ENCODE measurements at places on chromosomes 5 and 9.

- DNase-seq = no peak
These were observed 56.2 kb downstream of the CAMK4 start for GRCh38 chr5:111280282-111280951.

DNA sequence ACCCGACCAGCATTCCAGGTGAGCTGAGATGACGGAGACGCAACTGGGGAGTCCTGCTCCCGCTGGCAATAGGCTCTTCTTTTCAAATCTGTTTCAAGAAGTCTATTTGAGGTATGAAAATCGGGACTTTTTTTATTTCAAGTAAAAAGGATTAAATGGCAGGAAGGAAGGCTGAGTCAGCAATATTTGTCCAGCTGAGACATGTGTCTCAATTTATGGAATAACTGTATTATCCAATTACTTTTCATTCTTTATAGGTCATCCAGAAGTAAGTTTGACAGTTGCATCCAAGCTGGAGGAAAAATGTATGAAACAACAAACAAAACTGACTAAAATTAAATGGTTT lies 221.1 kb downstream of the NR2F1-AS1 start:
- DNase-seq = no peak

- no peak for DNase-seq
These were observed 224.7 kb upstream of the GRAMD2B start for GRCh38 chr5:126198531-126198930.

GRCh38 chr5:117652036-117652957 lies 1077.7 kb upstream of the SEMA6A start:
- DNase-seq = no peak

DNA sequence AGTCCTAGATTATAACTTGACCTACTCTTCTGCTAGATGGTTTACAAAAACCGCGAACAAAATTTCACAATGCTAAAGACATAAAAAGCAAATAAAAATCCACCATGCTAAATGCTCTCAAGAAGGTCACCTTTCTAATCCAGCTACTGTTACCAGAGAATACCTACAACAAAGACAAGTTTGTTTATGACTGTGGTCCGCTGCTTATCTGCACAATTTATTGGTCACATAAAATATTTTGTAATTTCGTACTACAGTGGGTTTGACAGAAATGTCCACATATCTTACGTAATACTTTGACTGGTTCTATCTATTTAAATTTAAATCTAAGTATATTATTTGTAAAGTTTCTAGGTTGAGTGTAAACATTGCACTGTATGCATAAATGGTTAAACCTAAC lies 257.6 kb upstream of the ZNF608 start:
- DNase-seq = no peak

GRCh38 chr5:180001742-180002141 lies 69.8 kb downstream of the RNF130 start:
- no peak for DNase-seq

DNA sequence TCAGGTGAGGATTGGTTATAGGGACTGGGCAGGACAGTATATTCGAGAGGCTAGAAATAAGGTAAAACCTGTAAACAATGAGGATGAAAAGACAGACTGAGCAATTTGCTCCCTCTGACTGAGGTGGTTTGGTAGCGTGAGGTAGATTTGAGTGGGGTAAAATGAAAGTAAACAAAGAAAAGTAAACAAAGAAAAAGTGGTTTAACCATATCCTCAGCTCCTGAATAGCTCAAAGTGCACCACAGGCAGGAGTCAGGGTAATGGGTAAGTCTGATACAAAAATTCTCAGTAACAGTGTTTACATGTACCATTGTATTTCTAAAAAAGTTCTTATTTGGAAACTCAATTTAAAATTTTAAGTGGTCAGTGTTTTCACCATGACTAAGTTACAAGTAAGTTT lies 203.1 kb upstream of the ARRDC3 start:
- DNase-seq = no peak

DNA sequence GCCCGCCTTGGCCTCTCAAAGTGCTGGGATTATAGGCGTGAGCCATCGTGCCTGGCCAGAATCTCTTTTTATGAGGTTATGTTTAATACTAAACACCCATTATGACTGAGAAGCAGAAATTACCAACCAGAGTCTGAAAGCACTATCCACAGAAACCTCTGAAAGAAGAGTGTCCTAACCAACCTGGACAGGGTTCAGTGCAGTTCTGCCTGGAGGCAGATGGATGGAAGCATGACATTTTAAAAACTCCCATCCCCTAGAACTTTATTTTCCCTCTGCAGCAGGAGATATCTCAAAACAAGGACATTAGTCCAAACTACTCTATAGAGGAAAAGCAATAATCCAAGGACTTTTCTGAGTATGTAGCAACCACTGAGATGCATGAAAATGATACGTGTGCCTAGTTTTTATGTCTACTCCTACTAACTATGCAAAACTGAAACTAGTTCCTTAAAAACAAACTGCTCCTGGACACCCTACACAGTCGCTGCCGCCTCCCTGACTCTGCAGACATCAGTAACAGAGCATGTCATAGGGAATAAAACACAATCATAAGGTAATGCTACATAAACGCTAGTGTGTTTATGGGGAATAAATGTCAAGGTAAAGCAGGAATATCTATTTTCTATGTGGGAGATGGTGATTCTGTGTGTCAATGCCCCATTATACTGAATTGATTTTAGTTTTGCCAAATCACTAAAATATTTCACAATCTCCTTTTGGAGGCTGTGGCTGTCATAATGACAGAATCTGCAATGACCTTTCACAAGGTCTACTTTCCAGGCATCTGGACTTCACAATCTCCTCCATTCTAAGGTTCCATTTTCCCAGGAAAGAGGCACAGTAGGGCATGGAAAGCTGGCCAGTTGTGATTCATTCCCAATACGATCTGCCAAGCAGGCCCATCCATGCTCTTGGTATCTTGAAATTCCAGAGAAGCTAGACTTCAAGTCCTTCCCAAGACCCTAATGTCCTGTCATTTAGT lies 122.8 kb downstream of the SIL1 start:
- no peak for DNase-seq

DNA sequence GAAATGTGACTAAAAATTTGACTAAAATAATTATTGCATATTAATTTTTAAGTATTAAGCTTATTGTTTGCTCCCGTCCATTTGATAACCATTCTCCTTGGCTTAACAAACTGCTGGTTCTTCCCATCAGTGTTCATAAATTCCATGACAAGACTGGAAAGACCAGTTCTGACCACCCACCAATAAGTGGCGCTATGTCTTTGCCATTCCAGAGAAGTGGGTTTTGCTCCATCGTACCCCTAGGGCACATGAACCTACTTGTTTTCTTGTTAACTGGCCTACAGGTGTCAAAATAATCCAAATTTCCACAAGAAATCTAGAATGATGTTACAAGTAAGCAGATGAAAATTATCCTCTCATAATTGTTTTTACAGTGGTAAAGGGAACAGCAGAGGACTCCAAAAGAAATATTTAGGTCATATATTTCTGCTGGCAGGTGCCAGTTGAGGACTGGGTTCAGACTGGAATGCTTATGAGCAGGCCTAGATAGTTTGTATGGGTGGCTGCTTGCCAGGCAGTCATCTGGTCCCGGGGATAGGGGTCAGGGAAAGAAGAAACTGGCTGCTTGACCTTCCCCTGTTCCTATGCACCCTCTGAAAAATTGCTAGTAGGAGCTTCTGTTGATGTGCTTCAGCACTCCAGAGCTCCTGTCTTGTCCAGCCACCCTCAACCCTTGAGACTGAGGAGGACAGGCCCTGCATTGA lies 283.1 kb upstream of the ADAMTSL1 start:
- DNase-seq = peak; percentile 14

DNA sequence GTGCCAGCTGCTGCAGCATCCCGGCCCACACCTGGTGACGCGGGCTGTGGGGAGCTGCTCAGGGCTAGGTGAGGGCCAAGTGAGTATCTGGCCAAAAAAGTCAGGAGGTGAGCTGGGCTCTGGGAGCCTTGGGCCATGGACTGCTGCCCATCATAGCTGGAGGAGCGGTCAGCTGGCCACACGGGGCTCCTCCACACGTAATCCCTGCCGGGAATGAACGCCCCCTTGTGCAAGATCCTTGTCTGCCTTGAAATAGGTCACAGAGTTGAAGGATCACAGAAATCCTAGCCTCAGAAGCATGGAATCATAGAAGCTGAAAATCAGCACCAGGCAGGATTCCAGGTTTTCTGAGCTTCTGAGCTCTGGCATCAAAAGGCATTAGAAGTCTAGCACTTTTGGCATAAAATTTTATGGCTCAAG lies 16.8 kb upstream of the COL27A1 start:
- no peak for DNase-seq

- no peak for DNase-seq
These were observed 13.5 kb downstream of the GALNT10 start for GRCh38 chr5:154203798-154204578.

DNA sequence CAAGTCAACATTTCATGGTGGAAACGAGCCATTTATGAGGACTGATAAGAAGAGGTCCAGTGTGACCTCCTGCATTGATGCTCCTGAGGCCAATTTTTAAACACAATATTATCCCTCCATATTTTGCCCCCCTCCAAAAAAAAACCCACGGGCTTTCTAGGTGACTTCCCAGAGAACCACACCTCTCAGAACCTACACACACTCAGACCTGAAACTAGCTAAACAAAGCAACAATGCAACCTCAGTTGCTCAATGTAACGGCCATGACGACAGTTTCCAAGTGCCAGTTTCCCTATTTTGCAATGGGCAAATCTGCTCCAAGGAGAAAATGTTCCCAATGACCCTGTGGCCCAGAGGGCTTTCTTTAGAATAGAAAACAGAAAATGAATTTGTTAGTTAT lies 3.5 kb downstream of the NRG2 start:
- no peak for DNase-seq

GRCh38 chr5:154197801-154198491 lies 7.4 kb downstream of the GALNT10 start:
- DNase-seq = no peak

GRCh38 chr9:30575218-30575617 lies 1809.2 kb upstream of the ACO1 start:
- no peak for DNase-seq

DNA sequence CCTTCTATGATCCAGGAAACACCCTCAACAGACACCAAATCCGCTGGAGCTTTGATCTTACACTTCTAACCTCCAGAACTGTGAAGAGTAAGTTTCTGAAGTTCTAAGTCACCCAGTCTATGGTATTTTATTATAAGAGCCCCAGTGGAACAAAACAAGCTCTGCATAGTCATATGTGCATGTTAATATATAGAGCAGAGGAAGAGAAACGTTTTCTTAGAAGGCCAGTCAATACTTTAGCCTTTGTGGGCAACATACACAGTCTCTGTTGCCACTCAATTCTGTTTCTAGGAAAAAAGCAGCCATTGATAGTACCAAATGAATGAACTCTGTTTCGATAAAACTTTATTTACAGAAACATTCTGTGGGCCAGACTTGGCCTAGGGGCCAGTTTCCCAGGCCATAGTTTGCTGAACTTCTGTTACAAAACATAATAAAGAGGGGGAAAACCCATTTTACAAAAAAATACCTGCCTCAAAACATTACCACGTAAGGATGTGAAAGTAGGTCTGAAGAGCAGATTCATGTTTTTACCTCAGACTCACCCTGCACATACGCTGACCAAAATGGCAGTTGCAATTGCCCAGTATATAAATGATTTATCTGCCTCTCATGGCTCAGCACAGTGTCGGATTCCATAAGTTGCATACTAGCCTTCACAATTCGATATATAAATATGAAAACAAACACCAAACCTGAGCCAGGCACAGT lies 350.5 kb downstream of the SLIT3 start:
- DNase-seq = no peak

DNA sequence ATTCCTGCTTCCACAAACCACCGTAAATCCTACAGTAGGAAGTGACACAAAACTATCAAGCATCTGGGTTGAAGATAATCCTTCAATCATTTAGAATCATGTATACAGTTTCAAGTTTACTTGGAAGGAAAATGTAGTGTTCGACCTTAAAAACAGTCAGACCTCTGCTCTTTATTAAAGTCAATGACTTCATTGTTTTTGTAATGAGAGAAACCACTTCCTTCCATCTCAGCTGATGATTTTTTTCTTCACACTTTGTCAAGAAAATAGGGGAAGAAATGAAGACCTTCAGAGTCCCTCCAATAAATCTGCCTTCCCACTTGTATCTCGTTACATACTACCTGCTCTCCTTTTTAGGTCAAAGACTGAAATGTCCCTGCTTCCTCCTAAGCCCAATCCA lies 30.1 kb downstream of the TUSC1 start:
- no peak for DNase-seq

GRCh38 chr5:147487031-147487750 lies 22.7 kb downstream of the DPYSL3 start:
- no peak for DNase-seq

GRCh38 chr9:119533504-119533903 lies 164.3 kb upstream of the BRINP1 start:
- DNase-seq = peak; percentile 5

DNA sequence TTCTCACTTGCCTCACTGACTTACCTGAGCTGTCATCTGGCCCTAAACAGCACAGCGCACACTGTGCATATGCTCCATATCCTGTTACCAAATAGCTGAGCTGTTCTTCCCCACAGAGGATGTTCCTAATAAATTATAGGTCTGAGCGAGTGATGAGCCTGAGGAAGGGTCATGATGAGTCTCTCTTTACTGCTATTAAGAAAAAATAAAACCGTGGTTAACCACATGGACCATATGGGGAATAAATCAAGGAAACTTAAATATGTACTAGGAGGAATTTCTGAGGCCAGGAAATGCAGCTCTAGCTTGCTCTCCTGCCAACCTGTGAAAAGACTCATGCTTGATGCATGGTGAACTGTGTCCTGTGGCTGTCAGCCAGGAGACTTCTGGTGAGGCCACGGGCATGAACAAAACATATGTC lies 424.8 kb upstream of the DMAC1 start:
- no peak for DNase-seq

DNA sequence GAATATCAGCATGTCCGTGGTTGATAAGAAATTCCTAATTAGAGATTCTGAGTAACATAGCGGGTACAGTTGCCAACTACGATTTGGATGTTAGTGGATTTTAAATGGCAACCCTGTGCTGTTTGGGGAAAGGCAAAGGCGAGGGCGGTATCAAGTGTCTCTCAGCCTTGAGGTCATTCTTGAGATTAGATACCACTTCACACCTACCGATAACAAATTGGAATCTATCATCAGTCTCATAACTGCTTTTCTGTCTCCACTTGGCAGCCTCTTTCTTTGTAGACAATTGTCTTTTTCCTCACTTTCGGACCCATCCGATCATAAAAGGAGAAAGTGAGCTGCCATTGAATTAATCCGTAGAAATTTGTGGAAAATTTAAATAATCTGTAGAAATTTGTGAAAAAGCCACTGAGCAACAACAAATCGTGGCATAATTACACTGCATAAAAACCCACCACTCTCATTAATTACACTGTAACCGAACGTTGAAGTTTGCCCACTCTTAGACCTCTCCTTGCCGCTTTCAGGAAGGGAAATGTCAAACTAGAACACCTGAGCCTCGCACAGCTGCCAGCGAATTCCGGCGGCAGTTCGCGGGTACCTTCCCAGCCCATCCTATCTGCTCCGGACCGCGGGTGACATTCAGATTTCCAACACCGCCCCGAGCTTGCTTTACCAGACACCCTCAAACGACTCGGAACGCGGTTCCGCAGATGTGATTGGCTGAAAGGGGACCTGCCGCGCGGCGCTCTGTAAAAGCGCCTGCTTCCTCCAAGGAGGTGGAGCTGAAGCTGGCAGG lies 849 bp upstream of the RGMB start:
- peak; percentile 44 for DNase-seq

GRCh38 chr5:109921735-109922380 lies 232.1 kb downstream of the MAN2A1 start:
- no peak for DNase-seq

- peak; percentile 43 for DNase-seq
These were observed 369 bp downstream of the OCLN start for GRCh38 chr5:69492923-69493395.

GRCh38 chr5:140251527-140251973 lies 51.4 kb downstream of the PFDN1 start:
- no peak for DNase-seq

- DNase-seq = peak; percentile 10
These were observed 1180.4 kb downstream of the CDH9 start for GRCh38 chr5:25858019-25858418.
